ENCODE measurements at places on chromosomes 11 and 22. TPM values are rescaled to one million over a fixed set of nuclear protein-coding genes. Genes with fewer than 3 reads are reported as not detected.

DNA sequence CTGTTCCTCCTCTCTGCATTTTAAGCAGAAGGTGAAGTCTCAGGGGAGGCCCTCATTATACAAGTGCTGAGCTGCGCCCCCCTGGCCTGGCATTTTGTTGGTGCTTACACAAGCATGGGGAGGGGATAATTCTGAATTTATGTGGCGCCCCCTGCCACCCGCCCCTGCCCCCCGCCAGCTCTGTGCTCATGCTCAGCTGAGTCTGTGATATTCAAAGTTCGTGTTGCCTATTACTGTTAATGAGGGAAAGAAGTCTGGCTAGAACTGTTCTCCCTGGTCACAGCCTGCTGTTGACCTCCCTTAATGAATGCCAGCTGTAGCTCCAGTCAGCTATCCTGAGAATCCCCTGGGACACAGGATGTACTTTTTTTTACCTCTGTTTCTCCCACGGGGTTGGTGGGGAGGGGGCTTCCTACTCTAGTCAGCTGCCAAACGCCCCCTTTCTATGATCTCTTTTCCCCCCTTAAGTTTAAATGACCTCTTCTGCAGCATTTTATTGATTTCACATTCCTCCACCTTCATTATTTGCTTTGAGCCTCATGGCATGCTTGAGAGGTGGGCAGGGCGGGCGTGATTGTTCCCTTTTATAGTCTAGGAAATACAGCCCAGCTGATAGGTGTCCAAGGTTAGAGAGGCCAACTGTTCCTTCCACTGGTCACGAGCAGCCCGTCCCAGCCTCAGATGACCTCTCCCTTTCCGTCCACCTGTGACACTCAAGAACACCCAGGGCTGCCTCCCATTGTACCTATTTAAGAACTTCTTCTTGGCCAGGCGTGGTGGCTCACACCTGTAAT is 12.2 kb downstream of the USP2 start:
- no peaks in the 10 kb centered on the region for H3K27me3 ChIP-seq
- no peak overlapping the region for H3K4me3 ChIP-seq
- no peak for DNase-seq
- no peaks in the 10 kb centered on the region for H3K36me3 ChIP-seq
- no peak overlapping the region for H3K27ac ChIP-seq
- peaks cover 2% of the 10 kb centered on the region for H3K4me1 ChIP-seq

DNA sequence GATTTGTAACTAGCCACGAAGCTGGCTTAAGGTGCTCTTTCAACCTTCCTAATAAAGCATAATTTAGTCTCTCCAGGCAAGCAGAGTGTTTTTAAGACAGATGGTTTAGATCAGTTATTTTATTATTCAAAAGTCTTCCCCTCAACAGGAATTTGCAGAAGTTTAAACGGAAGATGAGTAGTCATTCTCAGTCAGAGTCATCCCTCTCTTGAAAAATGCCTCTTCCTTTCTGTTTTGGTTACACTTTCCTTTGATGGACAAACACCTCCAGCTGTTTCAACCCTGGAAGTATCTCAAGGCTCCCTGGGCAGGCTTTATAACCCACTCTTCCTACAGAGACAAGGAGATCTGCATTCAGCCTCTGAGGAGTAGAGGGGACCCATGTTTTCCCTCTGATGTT is 60.3 kb upstream of the POU2AF2 start:
- H3K36me3 ChIP-seq, result no peaks in the 10 kb centered on the region
- no peak overlapping the region for H3K4me3 ChIP-seq
- no peaks in the 10 kb centered on the region for H3K4me1 ChIP-seq
- no peak for DNase-seq
- no peak overlapping the region for H3K27ac ChIP-seq

GRCh38 chr11:74957937-74958629 is 9.0 kb downstream of the SPCS2 start:
- no peaks in the 10 kb centered on the region for H3K36me3 ChIP-seq
- no peak for DNase-seq
- H3K27me3 ChIP-seq, result no peaks in the 10 kb centered on the region
- H3K4me3 ChIP-seq, result no peak overlapping the region
- H3K4me1 ChIP-seq, result peaks cover 10% of the 10 kb centered on the region

- DNase-seq, result no peak
- H3K4me3 ChIP-seq, result no peak overlapping the region
- no peaks in the 10 kb centered on the region for H3K27me3 ChIP-seq
- no peaks in the 10 kb centered on the region for H3K4me1 ChIP-seq
- H3K27ac ChIP-seq, result no peak overlapping the region
- H3K36me3 ChIP-seq, result no peaks in the 10 kb centered on the region
Measured at GRCh38 chr11:73539506-73540084, 58.3 kb downstream of the FAM168A start.

PDGFB gene
- 20.7 TPM for total RNA-seq
